NCI-H82 (cell line): ENCODE measurements at places on chromosomes 1 and 21.

DNA sequence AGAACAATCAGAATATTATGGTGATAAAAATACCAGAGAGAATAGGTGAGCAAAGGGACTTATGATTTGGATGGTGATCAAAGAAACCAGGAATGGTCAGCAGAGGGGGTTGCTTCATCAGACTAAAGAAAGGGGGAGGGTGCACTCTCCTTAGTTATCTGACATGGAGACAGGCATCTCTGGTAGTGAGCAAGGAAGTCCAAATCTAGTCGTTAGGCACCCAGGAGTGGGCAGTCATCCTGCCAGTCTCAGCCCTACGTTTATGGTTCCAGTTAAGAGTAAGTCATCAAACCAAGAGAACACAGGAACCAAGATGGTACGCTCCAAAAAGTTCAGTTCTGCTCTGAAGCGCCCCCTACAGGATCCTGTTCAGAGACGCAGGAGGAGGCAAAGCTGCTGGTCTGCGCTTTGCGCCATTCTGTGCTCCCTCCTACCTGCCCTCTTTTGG is 28.6 kb downstream of the EBNA1BP2 start:
- peak; percentile 42 for DNase-seq

DNA sequence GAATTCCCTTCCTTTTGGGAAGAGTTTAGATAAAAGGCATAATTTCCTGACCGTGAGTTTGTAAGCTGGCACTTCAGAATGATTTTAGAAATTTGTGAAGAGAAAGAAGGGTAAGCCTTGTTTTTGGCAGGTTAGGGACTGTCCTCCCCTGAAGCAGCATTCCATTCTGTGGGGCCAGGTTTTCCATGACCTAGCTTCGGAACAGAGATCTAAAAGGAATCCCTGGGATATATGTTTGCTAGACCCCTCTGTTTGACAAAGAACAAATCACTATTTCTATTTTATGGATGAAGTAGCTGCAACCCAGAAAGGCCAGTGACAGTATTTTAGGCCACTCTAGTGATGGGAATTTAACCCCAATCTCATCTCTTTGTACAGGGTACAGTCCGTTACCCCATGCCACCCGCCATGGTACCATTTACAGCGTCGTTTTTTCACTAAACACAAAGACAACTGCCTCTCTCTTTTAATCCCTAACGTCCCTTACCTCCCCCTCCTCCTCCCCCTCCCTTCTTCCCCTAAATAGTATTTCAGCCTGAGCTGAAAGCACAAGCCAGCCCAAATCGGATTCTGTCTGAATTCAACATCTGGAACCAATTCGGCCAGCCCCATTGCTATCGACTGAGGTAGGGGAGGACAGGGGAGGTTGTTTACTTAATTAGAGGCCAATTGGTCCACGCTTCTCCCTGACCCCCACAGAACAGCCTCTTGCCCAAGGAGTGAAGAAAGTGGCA is 23.4 kb upstream of the IKBKE start:
- DNase-seq: peak; percentile 98

- peak; percentile 16 for DNase-seq
These were observed 250.6 kb downstream of the PRDM2 start for GRCh38 chr1:13950637-13951036.

- no peak for DNase-seq
These were observed 170.4 kb downstream of the PTPRC start for GRCh38 chr1:198809247-198809646.

GRCh38 chr1:43452789-43453441 is 816 bp downstream of the HYI start:
- no peak for DNase-seq

- DNase-seq: no peak
These were observed 57.5 kb downstream of the CASQ2 start for GRCh38 chr1:115710859-115711624.

GRCh38 chr1:173152598-173152997 is 54.5 kb downstream of the TNFSF4 start:
- no peak for DNase-seq

DNA sequence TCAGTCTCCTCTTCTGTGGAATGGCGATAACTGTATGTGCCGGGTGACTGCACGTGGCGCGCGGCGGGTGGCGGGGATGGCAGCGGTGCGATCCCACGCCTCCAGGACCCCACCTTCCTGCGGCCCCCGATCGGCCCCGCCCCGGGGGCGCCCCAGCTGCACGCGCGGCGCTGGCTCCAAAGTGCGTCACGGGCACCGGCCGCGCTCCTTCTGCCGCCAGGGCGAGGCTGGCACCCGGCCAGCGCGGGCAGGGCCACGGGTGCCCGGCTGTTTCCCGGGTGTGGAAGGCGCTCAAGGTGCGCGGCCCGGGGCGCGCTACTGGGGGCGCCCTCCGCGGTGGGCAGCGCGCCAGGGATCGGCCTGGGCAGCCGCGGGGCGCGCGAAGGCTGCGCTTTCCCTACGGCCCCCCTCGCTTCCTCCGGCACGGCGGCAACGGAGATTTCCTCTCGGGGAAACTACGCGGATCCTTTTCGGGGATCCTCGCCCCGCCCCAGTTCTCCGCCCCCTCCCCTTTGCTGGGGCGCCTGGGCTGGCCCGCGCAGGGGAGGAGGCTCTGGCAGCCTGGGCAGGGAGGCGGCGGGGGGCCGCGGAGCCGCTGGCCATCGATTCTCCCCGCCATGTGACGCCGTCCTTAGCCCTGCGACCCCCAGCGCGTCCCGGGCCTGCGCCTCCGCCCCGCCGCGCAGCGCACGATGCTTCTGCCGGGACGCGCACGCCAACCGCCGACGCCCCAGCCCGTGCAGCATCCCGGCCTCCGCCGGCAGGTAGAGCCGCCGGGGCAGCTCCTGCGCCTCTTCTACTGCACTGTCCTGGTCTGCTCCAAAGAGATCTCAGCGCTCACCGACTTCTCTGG is at the start of gene EVA1C:
Gene EVA1C (plus strand): TSS at position 545 of the 853 bp plus-strand sequence. CDS start 148 bp downstream, at position 693.
- no peak for DNase-seq

DNA sequence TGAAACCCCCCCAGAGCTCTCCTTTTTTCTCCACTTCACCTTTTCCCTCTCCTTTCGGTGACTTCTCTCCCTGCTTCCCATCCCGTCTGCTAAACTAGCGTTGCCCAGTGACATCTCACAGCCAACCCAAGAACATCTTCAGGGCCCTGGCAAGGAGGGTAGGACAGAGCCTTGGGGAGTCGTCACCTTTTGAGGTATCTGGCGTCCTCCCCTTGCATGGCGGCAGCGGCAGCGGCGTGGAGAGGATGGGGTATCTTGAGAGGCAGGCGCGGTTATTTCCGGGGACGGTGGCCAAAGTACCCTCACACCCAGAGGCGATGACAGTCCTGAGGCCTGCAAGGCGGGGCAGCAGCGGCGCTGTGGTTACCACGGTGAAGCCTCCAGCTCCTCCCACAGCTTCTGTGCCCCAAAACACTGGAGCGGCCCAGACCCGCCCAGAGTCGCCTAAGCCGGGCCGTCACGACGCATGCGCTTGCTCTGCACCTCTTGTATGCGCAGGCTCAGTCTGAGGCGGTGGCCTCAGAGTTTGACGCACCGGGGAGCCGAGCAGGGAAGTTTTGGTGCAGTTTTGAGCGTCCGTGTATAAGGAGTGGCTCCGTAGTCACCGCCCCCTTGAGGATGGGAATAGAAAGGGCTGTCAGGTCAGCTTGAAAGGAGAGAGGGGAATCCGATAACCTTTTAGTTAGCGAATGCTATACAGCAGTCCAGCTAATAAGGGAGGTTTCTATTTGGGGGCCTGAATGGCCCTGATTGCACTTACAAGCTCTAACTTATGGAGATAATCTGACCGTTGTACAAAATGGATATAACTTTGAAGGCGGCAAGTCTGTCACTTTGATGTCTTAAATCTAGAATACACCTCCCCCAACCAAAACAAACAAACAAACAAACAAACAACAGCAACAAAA is at the start of gene KIFAP3:
Gene KIFAP3 (minus strand): TSS at position 446 of the 908 bp plus-strand sequence. CDS start 228 bp downstream, at position 218.
- DNase-seq: peak; percentile 100

- no peak for DNase-seq
These were observed 11.1 kb upstream of the CSRP1 start for GRCh38 chr1:201518071-201518470.

DNA sequence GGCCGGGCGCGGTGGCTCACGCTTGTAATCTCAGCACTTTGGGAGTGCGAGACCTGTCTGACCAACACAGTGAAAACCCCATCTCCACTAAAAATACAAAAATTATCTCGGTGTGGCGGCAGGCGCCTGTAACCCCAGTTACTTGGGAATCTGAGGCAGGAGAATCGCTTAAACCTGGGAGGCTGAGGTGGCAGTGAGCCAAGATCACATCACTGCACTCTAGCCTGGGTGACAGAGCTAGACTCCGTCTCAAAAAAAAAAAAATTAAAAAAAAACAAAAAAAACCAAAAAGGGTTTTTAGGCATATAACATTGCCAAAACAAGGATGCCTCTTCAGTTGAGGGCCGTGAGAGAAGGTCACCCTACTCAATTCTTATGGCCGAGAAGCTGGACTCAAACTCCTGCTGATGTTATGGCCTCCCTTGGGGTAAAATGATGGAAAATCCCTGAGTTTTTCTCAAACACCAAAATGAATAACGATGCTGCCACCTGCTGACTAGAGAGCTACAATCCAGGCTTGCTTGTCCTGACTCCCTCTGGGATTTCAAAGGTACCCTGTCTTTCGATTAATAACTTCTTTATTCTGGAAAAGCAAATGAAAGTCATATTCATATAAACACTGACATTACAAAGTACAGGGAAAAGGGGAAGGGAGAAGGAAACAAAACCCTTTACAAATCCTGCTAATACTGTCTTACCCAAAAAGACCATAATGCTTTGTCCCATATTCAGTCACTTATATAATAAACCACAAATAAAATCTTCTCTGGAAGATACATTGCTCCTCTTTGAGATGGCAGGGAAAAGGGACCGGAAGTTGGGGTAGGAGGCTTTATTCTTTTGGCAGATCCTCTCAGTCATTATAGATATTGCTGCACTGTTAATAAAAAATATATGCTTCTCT is 10.7 kb downstream of the RAB42 start:
- peak; percentile 71 for DNase-seq

DNA sequence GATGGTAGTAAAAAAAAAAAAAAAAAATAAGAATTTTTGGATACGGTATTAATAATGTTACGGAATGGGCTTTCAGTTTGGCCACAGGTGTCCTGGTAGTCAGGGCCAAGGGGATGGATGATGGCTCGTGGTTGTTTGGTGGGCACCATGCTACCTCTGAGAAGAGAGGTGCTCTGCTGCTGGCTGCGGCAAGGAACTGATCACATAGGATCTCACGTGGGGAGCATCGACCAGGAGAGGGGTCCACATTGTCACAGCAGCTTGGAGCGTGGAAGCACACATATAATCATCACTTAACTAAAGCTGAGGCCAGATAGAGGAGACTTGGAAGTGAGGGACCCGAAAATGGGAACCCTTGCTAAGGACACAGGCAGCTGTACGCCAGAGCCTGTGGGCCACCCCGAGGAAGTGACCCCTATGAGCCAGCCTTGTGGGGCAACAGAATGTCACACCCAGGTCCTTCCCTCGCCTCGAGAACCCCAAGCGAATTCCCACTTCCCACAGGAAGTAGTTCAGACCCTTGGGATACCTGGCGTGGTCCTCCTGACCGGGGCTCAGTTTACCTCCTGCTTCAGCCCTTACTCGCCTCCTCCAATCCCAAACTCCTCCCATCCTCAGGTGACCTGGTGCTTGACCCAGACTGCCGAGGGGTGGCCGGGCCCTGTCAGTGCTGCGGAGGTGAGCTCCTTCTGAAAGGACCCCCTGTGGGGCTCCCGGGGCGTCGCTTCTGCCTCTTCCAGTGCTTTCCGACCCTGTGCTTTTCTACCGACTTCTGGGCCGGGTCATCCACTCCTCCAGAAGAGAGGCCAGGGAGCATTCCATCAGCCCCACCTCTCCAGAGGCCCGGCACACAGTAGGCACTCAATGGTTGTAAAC is 222.0 kb downstream of the CAMTA1 start:
- no peak for DNase-seq

DNA sequence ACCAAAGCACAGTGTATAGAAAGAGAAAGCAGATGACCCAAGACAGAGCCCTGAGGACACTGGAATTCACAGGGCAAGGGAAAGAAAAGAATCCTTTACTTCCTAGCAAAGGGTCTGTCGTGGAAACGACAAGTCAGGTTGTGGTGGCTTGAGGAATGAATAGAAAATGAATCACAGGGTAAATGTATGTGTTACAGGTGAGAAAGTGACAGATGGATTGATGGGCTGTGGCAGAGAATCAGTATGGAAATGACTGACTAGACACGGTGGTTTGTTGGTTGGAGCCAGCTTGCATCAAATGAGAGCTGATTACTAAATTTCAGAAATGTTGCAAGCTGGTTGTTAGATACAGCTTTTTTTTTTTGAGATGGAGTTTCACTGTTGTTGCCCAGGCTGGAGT is 46.9 kb downstream of the PTP4A2 start:
- no peak for DNase-seq

GRCh38 chr21:39479814-39480182 is 28.0 kb downstream of the SH3BGR start:
- DNase-seq: no peak

DNA sequence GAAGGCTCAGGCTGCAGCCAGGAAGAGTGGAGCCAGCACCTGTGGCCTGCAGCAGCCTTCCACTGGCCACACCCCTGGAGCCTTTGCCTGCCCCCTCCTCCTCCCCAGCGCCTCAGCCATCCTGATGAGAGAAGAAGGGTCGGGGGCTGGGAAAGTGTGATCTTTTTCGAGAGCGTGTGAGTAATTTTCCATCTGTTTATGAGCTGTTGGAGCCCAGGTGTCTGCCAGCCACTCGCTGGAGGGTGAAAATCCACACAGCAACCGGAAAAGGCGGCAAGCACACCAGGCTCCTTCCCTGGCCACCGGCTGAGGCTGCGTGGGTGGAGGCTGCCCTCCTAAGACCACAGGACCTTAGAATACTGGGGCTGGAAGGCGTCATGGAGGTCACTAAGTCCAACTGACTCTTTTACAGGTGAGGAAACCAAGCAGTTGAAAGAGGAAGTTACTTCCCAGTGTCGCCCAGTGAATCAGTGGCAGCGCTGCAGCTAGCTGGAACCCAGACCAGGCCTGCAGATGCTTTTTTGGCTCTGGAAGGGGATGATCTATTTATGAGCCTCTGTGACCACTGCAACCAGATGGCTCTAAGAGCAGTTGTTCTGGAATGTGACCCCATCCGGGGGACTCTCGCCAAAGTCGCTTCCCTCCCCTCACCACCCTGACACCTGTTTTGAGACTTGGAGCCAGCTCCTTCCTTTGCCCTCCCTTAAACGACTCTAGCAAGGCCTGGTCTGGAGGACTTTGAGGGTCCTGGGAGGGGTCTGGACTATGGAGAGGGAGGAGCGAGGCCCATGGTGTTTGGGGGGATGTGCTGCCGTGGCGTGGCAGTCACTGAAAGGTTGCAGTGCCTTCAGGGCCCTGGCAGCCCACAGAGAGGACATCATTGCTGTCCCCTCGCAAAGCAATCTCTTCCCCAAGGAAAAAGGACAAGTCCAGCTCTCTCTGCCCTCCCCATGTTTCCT is 54.5 kb downstream of the LGR6 start:
- DNase-seq: no peak

- no peak for DNase-seq
These were observed 156.2 kb upstream of the C8B start for GRCh38 chr1:57122031-57122430.
